H7 (cell line): ENCODE measurements at places on chromosomes 1 and 21. TPM values are rescaled to one million over a fixed set of nuclear protein-coding genes. Genes with fewer than 3 reads are reported as not detected.

GRCh38 chr1:84013708-84014107 lies 14.8 kb upstream of the TTLL7 start:
- no peak for DNase-seq

DNA sequence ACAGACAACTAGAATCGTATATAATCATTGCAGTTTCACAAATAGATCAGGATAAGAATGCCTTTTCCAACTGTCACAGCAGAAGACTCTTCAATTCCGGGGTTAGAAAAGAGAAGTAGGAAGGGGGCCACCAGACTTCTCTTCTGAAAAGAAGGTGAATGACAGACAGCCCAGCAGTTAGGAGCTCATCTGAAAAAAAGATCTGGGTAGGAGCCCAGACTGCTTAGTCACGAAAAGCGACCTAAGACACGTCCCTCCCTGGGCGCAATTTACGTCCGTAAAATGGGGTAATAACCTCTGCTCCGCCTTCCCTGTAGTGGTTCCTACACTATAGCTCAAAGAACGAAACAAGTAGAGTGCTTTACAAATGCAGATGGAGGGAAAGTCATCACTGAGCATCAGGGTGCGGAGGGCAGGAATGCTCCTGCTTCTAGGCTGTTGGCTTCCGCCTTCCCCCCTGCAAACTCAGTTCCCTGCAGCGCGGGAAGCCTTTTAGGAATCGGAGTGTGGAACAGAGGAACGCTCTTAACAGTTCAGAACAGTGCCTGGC lies 582 bp downstream of the ORC1 start:
- peak; percentile 80 for DNase-seq

DNA sequence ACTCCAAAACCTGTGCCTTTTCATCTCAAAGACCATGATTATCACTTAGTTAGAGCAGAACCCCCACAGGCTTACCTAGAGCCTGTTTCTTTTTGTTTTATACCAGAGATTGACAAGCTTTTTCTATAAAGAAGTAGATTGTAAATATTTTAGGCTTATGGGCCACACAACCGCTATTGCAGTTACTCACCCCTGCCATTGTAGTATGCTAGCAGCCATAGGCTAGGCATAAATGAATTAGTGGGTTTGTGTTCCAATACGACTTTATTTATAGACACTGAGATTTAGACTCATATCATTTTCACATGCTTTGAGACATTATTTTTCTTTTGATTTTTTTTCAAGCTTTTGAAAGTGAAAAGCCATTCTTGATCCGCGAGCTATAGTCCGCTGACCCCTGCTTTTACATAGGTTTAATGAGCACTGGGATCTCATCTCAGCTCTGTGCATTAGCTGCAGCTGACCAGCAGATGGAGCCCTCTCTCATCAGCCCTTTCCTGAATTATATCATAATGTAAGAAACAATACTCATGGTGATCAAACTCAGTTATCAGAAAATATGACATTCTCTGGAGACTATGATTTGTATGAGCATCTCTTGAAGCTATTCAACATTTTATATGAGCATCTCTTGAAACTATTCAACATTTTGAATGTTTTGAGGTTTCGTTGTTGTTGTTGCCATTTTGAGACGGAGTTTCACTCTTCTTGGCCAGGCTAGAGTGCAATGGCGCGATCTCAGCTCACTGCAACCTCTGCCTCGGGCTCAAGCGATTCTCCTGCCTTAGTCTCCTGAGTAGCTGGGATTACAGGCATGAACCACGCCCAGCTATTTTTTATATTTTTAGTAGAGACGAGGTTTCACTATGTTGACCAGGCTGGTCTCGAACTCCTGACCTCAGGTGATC lies 111.9 kb upstream of the L1TD1 start:
- DNase-seq = peak; percentile 65

GRCh38 chr1:162206749-162207635 lies 137.5 kb downstream of the NOS1AP start:
- peak; percentile 14 for DNase-seq

GRCh38 chr1:58883888-58884482 lies 100.1 kb upstream of the JUN start:
- DNase-seq = no peak

DNA sequence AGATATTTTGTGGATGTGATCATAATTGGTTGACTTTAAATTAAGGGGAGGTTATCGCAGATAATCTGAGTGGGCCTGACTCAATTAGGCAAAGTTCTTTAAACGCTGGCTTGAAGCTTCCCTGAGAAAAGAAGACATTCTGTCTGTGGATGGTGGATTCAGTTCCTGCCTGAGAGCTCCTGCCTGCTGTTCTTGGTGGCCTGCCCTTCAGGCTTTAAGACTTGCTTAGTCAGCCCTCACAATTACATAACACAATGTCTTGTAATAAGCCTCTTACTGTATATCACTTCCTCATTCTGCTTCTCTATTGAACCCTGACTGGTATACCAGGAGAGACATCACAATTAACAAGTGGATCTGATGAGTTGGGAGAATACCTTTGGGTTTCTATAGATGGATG lies 50.2 kb downstream of the KCNJ6 start:
- no peak for DNase-seq

DNA sequence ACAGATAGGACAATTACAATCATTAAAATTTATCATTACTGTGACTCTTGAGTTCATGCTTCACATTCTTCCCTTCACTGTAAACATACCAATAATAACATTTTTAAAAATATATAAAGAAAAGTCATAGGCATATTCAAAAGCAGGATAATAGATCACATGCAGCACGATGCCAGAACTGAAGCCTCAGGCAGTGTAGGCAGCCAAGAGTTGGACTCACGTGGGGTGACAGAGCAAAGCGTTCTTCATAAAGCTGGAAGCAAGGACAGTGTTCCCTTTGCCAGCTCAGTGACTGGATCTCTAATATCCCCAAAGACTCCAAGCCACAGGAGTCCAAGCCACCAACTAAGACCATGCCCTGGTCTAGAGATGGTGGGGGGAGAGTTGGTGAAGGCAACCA lies 77.7 kb downstream of the ODF2L start:
- DNase-seq = no peak

DNA sequence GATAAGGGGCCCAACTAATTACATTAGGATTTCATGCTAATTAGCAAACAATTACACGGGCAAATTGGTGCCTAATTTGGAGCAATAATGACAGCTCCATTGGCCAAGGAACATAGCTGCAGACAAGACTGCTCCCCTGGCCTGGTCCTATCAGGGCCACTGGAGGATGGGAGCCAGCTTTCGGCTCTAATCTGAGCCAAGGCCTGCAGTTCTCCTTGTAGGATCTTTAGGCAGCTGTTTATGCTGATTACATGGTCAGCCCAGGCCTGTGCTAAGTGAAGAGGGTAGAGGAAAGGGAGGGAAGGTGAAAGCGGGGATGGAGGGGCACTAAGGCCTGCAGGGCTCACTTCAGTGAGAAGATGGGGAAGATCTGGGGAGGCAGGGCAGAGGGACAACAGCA lies 12.4 kb upstream of the ADGRB2 start:
- DNase-seq = no peak

DNA sequence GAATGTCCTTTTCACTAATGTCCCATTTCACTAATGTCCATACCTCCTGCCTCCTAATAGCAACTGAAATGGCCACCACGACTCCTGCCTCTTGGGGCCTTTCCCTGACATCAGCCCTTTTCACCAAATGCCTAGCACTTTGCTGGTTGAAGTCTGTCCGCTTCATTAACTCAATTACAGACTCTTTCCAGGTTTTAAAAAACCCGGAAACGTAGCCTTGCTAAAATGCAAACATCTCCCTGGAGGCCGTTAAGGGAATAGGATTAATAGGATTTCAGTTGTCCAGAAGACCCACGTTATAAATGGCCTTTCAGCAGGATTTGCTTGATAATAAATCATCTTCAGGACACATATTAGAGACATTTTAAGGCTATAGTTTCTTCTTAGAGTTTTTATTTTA lies 25.7 kb upstream of the ERO1B start:
- DNase-seq = no peak

DNA sequence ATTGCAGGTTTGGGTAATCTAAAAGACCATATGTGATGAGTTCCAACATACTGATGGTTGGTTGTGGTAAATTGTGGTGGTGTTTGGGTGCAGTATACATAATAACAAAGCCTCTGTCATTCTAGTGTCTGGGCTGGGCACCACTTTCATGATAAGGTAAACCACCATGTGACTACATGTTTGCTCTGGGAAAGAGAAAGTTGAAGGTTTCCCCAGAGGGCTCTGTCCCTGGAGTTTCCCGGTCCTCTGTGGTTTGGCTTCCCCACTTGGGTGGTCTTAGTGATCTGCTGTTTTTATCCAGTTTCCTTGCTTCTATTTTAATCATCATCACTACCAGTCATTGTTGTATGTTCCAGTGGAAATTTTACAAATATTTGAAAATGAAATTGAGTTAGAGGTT lies 55.9 kb upstream of the TSPAN2 start:
- DNase-seq = no peak

- no peak for DNase-seq
Observed at GRCh38 chr1:37824001-37824400, 16.0 kb upstream of the YRDC start.

GRCh38 chr1:95021805-95022643 lies 50.7 kb downstream of the ALG14 start:
- DNase-seq = no peak

GRCh38 chr1:162336621-162337285 lies 39.9 kb downstream of the SPATA46 start:
- no peak for DNase-seq

DNA sequence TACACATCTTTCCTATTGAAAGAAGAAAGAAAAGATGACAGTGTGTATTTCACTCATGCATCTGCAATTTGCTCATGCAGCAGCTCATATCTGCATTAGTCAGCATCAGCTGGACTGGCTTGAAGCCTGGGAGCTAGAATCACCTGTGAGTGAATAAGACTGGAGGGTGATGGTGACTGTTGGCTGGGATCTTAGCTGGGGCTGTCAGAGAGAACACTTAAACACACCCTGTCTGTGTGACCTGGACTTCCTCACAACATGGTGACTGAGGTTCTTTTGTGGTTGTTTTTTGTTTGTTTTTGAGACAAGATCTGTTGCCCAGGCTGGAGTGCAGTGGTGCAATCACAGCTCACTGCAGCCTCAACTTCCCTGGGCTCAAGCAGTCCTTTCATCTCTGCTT lies 24.9 kb downstream of the KLHDC7A start:
- no peak for DNase-seq

DNA sequence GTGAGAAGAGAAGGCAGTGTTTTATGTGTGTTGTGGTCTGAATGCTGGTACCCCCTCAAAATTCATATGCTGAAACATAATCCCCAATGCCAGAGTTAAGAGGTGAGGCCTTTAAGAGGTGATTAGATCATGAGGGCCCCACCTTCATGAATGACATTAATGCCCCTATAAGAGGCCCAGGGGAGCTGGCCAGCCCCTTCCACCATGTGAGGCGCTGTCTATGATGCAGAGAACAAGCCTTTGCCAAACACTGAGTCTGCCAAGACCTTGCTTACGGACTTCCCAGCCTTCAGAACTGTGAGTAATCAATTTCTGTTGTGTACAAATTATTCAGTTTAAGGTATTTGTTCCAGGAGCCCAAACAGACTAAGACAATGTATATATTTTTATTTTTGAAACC lies 20.2 kb downstream of the CAPZB start:
- no peak for DNase-seq

DNA sequence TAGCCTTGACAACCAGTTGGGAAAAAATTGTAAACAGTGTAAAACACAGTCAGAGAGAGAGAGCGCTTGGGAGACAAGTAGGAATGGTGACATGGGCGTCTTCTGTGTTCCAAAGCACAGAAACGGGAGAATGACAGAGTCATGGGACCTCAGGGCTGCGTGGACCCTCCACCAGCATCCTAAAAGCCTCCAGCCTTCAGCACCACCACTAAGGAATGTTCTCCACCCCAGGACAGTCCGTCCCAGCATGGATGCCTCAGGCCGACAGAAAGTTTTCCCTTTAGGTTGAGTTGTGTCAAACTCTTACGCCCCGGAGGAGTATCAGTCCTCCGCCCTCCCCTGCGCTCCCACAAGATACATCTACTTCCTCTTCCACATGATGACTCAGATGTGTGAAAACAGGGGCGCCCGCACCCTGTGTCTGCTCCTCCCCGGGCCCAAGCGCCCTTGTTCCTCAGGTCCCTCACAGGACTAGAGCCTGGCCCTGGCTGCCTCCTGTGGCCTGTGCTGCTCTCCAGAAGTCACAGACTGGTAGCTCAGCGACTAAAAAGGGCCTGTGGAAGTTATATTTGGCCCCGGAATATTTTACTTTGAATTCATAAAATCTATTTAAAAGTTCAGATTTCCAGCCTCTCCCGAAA lies 63.9 kb upstream of the EFHD2 start:
- no peak for DNase-seq

- DNase-seq = no peak
Observed at GRCh38 chr1:36457691-36458090, 6.5 kb downstream of the MRPS15 start.

GRCh38 chr21:42540396-42540795 lies 26.7 kb downstream of the SLC37A1 start:
- no peak for DNase-seq

DNA sequence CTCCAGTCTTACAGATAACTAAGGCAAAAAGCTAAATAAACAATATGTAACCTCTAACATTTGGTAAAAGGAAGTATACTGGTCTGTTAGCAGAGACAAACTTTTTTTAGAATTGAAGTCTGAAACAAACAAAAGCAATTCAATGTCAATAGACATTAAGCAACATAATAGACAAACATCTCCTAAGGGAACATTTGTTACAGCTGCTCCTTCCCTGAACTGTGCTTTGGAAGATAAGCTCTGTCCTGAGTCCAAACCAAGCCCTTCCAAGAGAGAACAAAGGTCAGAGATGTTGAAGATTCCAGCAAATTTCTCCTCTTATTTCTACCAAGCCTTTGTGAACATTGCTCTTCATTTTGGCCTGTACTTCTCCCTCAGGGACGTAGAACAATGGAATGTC lies 25.3 kb downstream of the FMO2 start:
- DNase-seq = no peak

DNA sequence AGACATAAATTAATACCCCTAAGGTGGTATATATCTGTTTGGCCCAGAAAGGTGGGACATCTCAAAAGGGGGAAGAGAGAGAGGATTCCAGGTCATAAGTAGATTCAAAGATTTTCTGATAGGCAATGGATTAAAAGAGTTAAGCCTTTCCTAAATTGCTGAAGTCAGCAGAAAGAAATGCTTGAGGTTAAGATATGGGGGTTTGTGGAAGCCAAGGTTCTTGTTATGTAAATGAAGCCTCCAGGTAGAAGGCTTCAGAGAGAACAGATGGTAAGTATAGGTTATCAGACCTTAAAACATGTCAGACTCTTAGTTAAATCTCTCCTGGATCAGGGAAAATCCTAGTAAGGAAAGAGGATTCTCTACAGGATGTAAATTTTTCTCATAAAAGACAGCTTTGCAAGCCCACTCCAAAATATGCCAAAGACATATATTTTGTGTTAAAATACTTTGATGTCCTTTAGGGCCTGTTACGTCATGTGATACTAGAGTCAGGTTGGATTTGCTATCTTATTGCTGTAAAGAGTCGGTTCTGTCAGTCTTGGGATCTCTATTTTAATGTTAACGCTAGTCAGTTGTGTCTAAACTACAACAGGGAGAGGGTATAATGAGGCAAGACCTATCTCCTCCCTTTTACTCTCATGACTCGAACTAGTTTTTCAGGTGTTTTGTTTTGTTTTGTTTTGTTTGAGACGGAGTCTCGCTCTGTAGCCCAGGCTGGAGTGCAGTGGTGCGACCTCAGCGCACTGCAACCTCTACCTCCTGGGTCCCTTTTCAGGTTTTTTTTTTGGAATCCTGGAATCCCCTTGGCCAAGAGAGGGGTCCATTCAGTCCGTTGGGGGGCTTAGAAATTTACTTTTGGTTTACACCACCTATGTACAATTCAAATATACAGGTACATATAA lies 30.6 kb downstream of the RGS2 start:
- DNase-seq = no peak

SLC44A3 gene
- 0.83 and 1.5 TPM in 2 replicates for total RNA-seq

LRRN2 gene
- total RNA-seq = 10.9 and 20.6 TPM in 2 replicates

STIL gene
- 55.5 and 61.9 TPM in 2 replicates for total RNA-seq

GUCA2B gene
- not detected in 2 replicates for total RNA-seq

AKT3 gene
- 15.0 and 25.2 TPM in 2 replicates for total RNA-seq

EXO1 gene
- 50.4 and 51.8 TPM in 2 replicates for total RNA-seq
